ENCODE measurements at places on chromosomes 6 and 20. TPM values are rescaled to one million over a fixed set of nuclear protein-coding genes. Genes with fewer than 3 reads are reported as not detected.
A peak's percentile ranks its signal among the peaks of the same experiment; 100 is the strongest.

DNA sequence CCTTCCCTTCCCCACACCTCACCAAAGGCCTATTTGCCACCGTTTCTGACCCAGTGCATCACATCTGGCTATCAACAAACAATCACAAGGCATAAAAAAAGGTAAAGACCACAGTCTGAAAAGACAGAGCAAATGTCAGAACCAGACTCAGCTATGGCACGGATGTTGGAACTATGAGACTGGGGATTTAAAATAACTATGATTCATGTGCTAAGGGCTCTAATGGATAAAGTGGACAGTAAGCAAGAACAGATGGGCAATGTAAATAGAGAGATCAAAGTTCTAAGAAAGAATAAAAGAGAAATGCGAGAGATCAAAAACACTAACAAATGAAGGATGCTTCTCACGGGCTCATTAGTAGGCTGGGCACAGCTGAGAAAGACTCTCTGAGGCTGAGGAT is 99.5 kb downstream of the LAMP5 start:
- DNase-seq: no peak

GRCh38 chr6:138778331-138778730 is 4.8 kb downstream of the CCDC28A start:
- DNase-seq: no peak

NMBR gene
- total RNA-seq: not detected

PAK5 gene
- total RNA-seq: not detected

DNA sequence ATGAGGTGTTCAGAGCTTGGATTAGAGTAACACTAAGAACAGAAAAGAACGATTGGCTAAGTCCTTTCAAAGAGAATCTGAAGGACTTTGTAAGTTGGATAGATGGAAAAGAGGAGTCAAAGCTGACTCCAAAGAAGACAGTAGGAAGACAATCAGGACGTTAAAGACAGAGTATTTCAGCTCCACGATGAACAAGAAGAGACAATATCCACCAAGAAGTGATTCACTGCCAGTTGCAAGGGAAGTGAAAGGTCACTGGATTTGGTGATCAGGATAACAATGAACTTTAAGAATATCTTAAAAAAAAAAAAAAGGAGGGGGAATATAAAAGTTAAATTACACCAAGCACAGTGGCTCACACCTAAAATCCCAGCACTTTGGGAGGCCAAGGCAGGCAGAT is 17.9 kb downstream of the REPS1 start:
- no peak for DNase-seq

- DNase-seq: no peak
Observed at GRCh38 chr6:84645000-84645399, 119.4 kb downstream of the TBX18 start.

- no peak for DNase-seq
Observed at GRCh38 chr6:77638129-77638830, 14.6 kb upstream of the MEI4 start.

GNMT gene
- total RNA-seq: 0.75 TPM

OTOR gene
- not detected for total RNA-seq

GRCh38 chr20:50526403-50526989 is 16.3 kb downstream of the PTPN1 start:
- DNase-seq: no peak

SLX4IP gene
- total RNA-seq: 1.0 TPM

DNA sequence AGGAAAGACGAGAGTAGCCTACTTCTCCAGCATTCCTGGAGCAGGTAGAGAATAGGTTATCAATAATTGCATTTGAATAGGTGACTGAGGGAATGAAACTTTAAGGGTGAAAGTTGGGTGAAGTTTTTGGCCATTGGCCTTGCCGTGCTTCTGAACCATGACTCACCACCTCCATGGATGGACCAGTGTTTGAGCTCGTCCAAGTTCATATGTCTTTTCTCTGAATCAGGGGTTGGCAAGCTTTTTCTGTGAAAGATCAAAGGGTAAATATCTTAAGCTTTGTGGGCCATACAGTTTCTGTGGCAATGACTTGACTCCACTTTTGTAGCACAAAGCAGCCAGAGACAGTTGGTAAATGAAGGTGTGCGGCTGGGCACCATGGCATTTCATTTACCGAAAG is 31.8 kb downstream of the SNRNP48 start:
- no peak for DNase-seq

DNA sequence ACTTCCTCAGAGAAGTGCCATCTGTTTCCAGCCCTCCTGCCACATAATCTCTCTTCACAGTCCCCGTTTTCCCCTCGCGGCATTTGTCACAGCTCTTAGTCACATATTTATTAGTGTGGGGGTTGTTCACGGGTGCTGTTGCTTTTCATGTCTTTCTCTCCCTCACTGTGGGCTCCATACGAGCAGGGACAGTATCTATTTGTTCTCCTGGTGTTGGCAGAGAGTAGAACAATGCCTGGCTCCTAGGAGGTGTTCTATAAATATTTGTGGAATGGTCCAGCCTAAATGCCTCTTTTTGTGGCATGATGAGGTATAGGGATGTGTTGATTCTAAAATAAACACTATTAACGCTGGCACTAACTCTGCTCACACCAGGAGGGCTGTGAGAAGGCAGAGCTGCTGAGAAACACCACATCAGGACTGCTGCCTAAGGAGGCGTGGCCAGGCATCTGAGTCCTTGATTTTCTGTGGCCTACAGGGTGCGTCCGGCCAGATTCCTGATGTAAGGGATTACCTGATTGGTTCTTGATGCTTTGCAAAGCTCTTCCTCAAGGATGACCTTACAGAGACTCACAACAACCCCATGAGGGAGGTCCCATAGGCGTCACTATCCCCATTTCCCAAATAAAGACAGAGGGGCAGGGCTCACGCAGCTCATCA is 219.8 kb upstream of the ARID1B start:
- DNase-seq: peak; percentile 68

GRCh38 chr6:153073841-153074240 is 57.2 kb downstream of the RGS17 start:
- DNase-seq: no peak

CD109 gene
- 2.6 TPM for total RNA-seq

DNA sequence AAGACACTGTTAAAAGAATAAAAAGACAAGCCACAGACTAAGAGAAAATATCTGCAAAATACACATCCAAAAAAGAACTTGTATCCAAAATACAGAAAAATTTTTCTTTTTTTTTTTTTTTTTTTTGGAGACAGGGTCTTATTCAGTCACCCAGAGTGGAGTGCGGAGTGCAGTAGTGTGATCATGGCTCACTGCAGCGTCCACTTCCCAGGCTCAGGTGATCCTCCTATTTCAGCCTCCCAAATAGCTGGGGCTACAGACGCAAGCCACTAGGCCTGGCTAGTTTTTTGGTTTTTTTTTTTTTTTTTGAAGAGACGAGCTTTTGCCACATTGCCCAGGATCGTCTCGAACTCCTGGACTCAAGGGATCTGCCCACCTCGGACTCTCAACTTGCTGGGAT is 3.1 kb downstream of the ZUP1 start:
- DNase-seq: no peak

- no peak for DNase-seq
Observed at GRCh38 chr6:150680510-150680909, 80.8 kb downstream of the PLEKHG1 start.

DNA sequence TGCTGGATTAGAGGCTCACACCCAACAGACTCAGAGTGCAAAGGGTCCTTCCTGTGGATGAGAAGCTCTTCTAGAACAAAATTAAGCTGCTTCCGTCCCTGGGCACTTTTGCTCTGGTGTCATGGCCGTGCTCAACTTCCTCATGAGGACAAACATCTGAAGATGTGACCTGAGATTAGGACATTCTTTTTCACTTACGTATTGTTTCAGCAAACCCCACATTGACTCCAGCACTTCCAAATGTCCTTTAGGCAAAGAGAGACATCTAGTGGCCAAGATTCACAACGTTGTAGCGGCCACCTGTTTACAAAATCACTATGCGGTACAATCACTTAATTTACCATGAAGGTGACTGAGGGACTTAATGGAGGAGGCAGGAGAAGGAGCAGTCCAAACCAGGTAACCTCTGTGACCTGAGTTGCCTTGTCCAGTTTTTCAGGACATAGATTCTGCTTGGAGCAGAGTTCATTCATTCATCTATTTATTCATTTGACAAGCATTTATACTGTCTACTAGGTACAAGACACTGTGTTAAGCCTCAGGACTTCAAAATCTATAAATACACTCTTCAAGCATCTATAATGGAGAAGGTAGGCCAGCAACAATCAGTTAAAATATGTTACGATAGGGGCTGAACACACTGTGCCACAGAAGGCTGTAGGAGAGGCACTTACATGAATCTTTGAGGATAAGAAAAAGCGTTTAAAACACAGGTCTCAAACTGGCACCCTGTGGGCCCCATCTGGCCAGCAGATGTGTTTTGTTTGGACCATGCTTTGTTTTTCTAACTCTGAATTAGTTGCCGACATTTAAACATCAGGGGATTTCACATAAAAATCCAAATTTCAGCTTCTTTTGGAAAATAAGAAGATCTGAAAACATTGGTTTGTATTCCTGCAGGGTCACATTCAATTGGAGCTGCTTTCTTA is 5.6 kb upstream of the ADGRF1 start:
- DNase-seq: peak; percentile 85

PMEPA1 gene
- 0.58 TPM for total RNA-seq

GRCh38 chr20:38434301-38434741 is 807 bp downstream of the SNHG17 start:
- DNase-seq: no peak

- no peak for DNase-seq
Observed at GRCh38 chr6:41777551-41778285, 2.0 kb downstream of the FRS3 start.

DNA sequence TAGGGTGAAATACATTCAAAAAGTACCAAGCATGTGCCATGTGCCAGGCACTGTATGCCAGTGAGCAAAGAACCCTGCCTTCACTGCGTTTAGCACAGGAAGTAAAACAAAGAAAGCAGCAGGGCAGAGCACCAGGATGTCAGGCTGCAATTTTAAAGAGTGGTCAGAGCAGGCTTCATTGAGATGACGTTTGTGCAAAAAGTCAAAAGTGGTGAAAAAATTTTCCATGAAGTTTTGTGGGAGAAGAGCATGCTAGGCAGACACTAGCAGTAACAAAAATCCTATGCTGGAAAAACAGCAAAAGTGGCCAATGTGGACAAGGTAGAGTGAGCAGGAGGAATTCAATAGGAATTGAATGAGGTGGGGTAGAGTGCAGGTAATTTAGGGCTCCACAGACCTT is 31.3 kb downstream of the AKIRIN2 start:
- no peak for DNase-seq

DNA sequence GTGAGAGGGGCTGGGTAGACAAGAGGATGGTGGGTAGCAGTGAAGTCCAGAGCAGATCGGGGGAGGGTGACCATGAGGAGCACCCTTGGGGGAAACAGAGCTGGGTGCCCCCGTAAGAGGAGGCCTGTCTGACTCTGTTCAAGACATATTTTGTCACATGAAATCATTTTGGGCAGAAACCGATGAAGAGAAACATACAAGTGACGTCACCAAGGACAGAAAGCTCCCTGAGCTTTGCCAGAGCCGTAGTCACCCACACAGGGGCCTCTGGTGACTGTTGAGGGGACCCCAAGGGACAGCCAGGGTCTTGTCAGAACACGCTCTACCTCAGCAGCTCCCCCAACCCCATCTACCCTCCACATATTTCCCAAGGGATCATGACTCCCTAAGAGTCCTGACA is 39.2 kb downstream of the GPR6 start:
- DNase-seq: no peak

FAM209B gene
- not detected for total RNA-seq

- no peak for DNase-seq
Observed at GRCh38 chr20:23596579-23597250, 9.0 kb downstream of the CST9 start.

GRCh38 chr20:46148313-46149208 is 30.4 kb downstream of the CD40 start:
- no peak for DNase-seq

- no peak for DNase-seq
Observed at GRCh38 chr6:40583709-40584108, 3.5 kb downstream of the LRFN2 start.

- DNase-seq: no peak
Observed at GRCh38 chr20:54535746-54536145, 60.4 kb downstream of the DOK5 start.

GRCh38 chr20:51419646-51420045 is 122.9 kb downstream of the NFATC2 start:
- no peak for DNase-seq

PRSS16 gene
- total RNA-seq: 12.9 TPM

C20orf202 gene
- not detected for total RNA-seq

- DNase-seq: no peak
Observed at GRCh38 chr6:39518221-39518620, 195.7 kb upstream of the KCNK16 start.

DNA sequence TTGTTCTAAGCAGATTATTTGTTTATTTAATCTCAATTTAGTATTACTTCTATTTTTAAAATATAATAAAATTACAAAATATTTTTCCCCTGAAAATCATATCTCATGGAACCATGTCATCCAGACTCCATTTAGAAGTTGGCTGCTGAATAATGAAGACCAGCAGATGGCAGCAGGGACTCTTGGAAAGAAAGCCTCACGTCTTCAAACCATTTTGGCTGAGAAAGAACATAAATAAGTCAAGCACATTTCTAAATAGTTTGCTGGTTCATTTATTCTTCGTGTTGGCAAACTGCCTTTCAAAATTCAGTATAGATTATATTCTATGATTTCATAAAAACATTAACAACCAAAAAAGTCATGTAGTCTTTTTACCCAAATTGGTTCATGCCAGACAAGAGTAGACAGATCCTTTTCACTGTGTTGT is 71.7 kb downstream of the RCAN2 start:
- DNase-seq: peak; percentile 91

DNA sequence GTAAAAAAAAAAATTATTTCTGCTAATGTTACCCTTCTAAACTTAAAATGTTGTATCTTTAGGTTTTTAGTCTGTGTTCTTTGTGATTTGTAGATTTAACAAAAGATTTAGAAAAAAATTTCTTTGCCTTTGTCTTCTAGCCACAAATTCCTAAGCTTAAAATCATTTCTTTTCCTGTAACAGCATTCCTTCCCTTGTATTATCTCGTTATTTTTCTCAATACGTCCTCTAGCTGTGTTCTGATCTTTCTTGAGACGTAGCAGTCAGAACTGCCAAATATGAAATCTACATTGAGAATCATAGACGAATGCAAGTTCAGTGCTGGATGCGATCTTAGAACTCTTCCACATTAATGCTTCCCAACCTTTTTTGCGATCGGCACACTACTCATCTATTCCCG is 283.1 kb downstream of the UTRN start:
- no peak for DNase-seq

DNA sequence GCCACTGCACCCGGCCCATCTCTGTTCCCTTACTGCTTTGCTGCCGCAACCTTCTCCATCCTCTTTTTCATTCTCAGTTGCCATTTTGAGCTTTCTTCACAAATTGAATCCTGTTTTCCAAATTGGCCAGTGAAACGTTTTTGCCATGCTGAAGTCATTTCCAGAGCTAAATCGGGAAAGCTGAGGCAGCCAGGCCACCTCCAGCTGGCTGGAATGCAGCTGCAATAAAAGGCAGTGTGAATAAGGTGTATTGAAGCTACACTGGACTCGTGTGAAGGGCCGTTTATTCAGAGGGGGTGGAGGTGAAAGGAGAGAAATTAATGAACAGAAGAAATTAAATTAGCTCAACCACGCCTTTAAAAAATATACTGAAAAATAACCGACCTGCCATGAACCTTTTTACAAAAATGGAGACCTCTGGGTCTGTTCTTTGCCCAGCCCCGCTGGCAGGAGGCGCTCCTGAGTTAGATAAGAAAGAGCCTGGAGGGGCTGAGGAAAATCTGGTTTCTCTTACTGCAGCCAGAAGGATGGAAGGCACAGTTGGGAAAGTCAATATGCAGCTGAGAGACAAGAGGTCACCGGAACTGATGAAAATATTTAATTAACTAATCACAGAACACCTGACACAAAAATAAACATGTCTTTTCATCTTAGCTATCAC is 283.9 kb downstream of the FOXC1 start:
- no peak for DNase-seq

Measured in G401 (cell line).